ENCODE measurements at places on chromosomes 12 and 14.

DNA sequence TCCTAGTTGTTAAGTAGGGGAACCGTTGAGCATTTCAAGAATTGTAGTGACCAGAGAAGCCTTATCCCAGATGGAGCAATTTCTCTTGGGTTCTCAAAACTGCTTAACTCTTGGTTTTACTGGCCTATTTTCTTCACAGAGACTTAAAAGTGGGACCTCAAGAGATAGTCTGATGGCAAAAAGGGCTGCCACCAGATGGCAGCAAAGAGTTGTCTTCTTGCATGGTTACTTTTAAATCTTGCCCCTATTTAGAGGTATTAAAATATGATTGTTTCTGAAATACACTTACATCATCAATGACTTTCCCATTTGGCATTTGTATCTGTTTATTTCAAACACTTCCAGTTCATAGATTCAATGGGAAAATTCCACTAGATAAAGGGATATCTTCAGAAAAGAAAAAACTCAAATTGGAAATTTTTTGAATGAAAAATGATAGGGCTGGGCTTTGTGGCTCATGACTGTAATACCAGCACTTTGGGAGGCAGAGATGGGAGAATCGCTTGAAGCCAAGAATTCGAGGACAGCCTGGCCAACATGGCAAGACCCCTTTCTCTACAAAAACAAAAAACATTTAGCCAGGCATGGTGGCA is 69.9 kb upstream of the CNTN1 start:
- peak; percentile 77 for DNase-seq

GRCh38 chr12:46382408-46382963 is 9.9 kb upstream of the SLC38A2 start:
- no peak for DNase-seq

- DNase-seq: peak; percentile 62
These were observed 85.3 kb downstream of the DPF3 start for GRCh38 chr14:72808564-72808963.

- DNase-seq: no peak
These were observed 324.4 kb downstream of the PDZRN4 start for GRCh38 chr12:41512497-41512896.

- no peak for DNase-seq
These were observed 16.4 kb upstream of the OR8S1 start for GRCh38 chr12:48508987-48509386.

GRCh38 chr14:31746326-31746725 is 185.1 kb downstream of the NUBPL start:
- peak; percentile 6 for DNase-seq

DNA sequence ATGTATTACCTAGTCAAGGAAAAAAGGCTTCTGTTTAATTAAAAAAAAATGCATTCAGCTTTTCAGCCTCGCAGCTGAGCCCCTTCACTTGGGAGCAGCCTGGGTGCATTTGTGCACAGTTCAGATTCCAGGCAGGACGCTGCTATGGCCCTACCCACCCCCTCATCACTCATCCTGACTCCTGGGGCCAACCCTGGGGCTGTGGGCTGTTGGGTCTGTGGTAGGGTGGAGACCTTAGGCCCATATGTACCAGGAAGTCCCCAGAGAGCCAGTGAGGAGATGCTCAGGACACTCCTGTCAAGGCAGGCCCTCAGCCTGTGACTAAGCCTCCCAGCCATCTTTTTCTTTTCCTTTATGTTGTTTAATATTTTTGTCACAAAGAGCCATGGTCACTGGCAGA is 9.3 kb upstream of the CDCA4 start:
- no peak for DNase-seq

- no peak for DNase-seq
These were observed 9.0 kb downstream of the RCOR1 start for GRCh38 chr14:102601378-102601925.

- peak; percentile 88 for DNase-seq
These were observed at the start of gene FBLN5 for GRCh38 chr14:91947475-91948184. Gene FBLN5 (minus strand): TSS chr14:91947694. CDS start chr14:91947229, 465 bp downstream.

DNA sequence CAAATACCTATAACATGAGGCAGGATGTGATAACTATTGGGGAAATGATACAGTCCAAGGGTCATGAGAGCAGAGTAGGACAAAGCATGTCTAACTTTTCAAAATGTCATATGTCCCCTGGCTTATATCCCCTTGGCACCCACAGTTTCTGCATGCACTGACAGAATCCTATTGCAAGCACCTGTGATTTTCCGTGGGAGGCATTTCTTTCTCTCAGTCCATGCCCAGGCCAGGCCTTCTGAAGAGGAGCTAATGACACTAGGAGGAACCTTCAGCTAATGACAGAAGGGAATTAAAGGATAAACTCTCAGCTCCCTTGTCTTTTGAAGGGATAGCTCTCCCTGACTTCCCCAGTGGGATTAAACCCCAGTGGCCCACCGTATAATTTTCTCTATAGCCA is 249.2 kb downstream of the TTC6 start:
- DNase-seq: no peak
